ENCODE measurements at places on chromosomes 16 and 17.

DNA sequence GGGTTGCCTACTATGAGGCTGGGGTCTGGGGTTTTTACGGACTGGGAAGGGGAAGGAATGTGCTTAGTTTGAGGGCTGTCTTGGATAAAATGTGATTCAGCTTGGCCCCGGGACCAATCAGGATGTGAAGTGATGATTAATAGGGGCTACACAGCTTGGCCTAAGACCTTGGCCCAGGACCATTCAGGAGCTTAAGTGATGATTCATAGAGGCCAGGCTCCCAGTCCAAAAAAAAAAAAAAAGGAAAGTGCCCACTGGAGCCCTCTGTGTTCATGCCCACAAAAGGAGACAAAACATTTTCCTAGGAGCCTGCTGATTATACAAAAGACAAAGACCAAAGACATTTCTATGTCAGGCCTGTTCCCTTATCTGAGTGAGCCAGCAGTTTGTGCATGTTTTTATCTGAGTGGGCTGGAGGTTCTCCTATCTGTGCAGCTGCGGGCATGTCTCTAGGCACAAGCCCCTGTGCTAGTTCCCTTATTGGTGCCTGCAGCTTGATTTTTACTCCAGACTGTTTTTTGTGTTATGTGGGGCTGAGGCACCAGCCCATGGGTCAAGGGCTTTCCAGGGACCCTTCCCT is 898.2 kb upstream of the GOT2 start:
- no peak for DNase-seq

DNA sequence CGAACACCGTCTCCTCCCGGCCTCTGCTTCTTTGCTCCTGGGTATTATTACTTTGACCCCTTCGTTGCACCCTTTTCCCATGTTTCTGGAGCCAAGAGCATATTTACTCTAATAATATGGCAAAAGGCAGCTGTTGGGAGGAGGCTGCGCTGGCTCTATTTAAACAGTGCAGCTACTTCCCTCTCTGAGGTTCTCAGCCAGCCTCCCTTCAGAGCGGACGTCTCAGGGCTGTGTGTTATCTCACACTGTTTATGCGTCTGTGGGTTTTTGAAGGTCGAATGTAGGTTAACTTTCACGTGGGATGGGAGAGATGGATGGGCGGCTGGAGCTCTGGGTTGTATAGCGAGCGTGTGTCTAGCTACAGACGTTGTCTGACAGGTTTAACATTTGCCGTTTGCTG is 45.3 kb downstream of the COX4I1 start:
- no peak for DNase-seq

DNA sequence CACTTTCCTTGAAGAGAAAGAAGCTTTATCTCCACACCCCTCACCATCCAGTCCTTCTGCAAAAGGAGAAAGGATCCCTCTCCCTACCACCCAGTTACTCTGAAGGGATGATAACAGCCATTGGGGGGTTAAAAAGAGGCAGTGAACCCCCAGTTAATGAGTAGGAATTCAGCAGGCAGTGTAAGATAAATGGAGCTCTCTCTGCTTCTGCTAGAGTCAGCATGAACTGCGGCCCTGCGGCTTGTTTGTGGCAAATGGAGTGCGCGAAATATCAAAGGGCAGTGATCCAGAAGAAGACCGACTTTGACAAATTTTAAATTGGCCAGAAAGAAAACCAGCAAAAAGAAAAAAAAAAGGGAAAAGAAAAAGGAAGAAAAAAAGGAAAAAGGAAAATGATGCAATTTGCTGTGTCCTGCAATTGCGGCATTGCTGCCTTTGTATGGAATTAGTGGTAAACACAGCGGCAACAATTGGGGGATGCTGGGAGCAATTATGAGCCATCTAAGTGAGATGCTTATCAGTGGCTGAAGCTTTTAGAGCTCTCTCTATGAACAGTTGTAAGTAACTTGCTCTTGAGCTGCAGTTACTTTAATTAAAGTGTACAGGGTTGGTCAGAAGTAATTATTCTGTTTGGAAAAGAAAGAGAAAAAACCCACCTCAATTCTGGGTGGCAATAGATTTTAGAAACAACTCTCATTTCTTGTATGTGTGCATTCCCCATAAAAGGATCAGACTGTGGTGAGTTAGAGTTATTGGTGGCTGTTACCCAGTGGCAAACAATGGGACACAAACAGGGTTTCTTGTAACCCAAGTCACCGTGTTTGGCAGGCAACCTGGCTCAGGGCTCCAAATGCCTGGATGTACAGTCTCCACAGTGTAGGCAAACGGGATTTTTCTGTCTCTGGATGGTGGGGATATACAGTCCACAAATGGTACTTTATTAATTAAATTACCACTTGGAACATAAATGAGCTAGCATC is 161.3 kb downstream of the AATF start:
- no peak for DNase-seq

GRCh38 chr17:4679658-4680057 is 24.3 kb downstream of the PELP1 start:
- DNase-seq, result no peak

DNA sequence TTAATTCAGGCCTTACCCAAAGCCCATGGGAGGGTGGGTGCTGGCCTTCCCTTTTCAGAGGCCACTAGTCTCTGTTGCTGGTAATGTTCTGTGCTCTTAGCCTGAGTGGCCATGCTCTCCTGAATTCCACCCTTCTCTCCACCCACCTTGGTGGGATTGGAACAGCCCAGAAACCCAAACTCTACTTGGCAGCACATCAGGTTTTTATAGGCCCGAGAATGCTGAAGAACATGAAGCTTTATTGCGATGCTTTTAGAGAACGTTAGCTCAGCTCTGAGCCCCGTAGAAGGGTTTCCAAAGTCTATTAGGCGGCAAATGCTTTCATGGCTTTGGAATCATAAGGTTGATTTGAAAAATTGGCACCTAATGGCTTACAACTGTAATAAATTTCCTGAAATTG is 209.3 kb downstream of the MSI2 start:
- no peak for DNase-seq

- DNase-seq, result no peak
These were observed 89.1 kb downstream of the CDH13 start for GRCh38 chr16:82715833-82716232.

GRCh38 chr17:7213895-7214299 is 5.7 kb downstream of the DLG4 start:
- DNase-seq, result no peak
